Cortex of kidney (tissue), 1 donor: ENCODE measurements at places on chromosomes 5 and 9.

GRCh38 chr5:143143973-143144372, 259.5 kb downstream of the NR3C1 start:
- no peak for DNase-seq

- no peak for DNase-seq
These were observed 300.1 kb downstream of the TMEM167A start for GRCh38 chr5:82777106-82777505.

DNA sequence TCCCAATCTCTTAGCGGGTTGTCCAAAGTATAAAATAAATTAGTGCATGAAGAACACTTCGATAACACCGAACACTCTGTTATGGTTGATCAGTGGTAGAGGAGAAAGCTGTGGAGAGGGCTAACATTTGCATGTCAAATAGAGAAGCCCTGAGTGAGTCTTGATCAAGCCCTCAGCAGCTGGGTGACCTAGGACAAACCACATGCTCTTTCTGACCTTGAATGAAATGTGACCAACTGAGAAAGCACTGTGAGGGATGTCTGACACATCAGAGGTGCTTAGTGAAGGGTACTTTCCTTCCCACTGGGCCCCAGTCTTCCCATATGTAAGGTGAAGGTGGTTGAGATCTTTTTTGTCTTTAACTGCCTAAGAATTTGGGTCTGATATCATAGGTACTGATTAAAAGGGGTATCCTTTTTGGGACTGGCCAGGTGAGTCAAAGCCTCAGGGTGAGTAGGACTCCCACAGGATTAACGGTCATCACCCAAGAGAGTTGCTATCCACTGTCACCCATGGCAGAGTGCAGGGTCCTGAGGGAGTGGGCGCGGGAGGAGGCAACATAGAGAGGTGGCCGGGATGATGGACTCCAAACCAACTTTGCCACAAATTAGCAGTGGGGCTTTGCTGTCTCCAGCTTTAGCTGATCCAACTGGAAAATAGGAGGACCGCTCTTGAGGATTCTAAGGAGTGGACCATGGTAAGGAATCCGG, 53.5 kb downstream of the KIF4B start:
- no peak for DNase-seq

DNA sequence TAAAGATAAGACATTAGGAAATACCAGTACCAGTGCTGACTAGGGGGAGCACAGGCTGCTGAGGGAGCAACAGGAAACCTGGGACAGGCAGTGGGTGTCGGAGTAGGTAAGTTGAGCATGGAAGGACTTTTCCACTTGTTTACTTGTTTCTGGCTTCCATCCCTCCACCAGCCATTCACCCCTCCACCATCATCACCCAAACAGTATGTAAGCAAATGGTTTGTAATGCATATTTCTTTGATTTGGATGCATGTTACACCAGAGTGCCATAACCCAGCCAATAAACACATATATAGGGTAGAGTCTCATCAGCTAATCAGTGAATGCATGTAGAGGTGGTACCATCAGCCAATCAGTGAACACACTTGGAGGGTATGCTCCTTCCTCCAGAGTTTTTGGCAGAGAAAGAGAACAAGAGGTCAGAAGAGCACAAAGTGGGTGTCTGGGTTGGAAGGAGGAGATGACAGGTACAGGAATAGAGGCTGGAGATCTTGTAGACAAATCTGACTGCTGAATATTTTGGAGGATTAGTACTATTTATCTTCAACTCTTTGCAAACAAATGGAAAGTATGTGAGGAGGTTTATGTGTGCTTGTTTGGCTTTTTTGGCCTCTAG, 37.7 kb upstream of the PDE8B start:
- DNase-seq, result no peak

DNA sequence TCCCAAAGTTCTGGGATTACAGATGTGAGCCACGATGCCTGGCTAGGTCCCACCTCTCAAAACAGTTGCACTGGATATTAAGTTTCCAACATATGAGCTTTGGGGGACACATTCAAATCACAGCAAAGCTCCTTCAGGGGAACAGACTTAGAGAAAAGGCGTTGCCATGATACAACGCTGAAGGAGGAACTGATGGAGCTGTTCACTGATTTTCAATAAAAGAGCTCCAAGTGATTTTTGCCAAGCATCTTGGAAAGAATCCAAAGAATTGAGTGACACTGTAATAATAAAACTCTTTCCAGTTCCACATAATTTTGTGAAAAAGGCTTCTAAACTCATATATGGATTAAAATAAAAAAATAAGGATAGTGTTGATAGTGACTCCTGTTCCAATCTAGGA, 72.5 kb downstream of the CSNK1A1 start:
- DNase-seq, result no peak

DNA sequence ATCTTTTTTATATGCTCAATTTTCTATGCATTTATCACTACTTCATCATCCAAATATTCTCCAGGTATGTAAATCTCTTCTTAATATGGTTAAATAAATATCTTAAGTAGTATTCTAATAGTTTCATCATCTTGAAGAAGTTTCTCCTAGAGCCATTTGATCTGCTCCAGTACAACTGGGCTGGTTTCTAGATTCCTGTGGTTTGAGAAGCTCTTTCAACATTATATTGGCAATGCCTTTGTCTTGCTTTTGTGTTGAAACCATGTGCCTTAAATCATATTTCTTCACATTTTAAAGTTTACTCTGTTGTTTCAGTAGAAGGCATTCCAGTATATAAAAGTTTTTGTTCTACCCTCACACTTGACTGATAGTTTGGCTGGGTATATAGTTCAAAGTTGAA, 27.6 kb downstream of the MBLAC2 start:
- no peak for DNase-seq

GRCh38 chr9:125863923-125864322, 116.8 kb downstream of the PBX3 start:
- DNase-seq, result no peak

- no peak for DNase-seq
These were observed 128.6 kb downstream of the ASTN2 start for GRCh38 chr9:117286245-117286644.

DNA sequence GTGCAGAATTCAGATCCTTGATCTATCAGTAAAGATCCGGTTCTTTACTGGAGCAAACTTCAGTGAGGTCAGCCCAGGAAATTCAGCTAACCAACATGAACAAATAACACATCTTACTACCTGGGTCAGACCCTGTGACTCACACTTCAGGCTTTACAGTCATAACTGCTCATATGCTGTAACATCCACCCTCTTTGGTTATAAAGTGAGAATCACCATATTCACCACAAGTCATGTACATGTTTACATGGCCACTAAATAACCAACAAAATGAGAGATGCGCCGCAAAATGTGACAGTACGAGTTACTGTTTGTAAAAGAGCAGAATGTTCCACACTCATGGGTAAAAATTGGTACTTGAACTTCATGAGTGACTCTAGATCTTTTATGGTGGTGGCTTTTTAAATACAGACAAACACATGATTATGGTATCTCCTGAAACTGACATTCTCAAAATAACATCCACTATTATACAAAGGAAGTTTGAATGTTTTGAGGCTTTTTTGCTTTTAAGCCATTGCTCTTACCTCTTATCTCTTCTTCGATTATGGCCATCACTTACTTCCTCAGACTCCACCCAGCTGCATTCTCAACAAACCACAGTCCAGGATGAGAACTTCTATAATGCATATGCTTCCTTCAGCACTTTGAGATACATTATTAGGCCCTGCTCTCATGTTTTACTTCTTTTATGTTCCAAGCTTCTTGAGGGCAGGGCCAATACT, 516.6 kb downstream of the RAB3C start:
- no peak for DNase-seq

DNA sequence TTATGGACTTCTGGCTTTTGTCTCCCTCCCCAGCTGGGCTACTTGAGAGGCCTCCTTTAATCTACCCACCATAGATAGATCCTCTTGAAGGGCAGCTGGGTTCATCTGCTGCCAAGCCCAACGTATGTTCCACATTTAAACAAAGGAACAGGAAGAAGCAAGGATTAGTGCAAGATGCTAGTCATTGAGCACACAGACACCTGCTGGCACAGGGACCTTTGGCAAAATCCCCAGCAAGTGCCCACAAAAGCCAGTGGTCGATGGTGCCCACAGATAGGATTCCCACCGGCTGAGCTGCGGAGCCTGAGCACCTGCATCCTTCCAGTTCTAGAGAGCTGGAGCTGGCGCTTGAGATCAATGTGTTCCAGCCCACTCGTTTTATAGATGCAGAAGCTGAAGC, 57.7 kb upstream of the SHB start:
- no peak for DNase-seq

DNA sequence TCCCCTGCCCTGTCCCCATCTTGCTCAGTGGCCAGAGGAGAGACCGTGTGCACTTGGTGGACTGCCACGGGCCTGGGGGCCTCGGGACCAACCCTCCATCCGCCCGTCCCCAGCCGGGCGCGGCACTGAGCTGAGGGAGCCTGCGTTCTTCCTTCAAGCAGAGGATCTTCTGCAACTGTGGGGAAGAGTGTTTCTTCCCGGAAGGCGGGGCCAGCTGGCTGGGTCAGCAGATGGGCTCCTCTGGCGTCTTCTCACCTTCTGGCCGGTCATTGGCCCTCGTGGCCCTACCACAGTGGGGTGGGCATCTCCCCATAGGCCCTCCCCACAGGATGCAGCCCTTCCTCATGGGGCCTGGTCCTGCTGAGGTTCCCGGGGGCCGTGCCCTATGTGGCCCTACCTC, 17.4 kb downstream of the RXRA start:
- no peak for DNase-seq

DNA sequence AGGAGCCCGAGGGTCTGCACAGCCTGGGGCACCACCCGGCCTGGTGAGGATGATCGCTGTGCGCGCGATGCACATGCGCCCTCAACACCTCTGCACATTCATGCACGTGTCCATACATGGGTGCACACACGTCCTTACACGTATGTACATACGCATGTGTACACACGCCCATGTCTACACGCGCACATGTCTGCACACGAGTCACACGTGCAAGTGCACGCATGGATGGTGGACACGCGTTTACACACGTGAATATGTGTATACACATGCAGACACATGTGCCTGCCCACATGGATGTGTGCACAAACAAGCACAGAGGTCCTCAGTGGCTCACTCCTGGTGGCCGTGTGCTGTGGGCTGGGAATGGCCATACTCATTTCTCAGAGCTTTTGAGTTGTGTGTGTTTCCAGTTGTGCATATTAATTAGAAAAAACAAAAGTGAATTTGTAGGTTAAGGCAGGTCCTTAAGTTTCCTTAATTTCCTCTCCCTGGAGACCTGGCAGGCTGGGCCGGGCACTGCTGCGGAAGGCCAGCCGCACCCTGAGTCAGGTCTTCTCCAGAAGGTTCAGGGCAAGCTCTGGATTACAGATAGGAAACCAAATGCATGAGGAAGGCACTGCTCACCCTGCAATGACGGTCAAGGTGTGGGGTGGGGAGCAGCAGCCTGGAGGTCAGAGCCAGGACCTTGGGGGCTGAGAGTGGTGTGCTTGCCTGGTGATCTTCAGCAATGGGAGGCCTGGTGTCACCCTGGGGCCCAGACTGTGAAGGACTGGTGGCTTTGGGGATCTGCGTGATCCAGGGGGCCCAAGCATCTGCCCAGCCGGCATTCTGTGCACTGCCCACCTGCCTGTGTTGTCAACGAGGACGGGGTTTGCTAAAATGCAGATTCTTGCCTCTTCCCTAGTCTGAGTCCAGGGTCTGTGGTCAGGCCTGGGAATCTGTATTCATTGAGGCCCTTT, 1.3 kb upstream of the RNU6ATAC start:
- no peak for DNase-seq

DNA sequence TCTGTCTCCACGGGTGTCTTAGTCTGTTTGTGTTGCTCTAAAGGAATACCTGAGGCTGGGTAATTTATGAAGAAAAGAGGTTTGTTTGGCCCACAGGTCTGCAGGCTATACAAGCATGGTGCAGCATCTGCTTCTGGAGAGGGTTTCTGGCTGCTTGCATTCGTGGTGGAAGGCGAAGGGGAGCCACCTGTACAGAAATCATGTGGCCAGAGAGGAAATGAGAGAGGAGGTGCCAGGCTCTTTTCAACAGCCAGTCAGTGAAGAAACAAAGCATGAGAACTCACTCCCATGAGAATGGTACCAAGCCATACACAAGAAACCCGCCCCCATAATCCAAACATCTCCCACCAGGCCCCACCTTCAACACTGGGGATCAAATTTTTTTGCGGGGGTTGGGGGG, 53.4 kb downstream of the PFDN1 start:
- no peak for DNase-seq

DNA sequence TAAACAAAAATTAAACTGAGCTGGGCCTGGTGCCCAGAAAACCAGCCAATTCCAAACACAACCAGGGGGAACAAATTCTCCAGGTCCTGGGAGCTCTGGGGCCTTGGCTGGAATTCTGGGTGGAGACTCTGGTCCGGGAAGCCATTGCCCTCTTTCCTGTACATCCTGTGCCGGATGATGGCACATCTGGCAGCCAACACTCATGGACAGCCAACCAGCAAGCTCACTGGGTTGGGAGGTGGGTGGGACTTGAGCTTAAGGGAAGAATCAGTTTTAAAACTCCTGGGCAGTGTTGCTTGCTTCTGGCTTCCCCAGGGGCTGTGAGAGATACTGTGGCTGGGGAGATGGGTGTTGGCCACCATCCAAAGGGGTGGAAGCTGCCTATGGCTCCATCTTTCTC, 56.1 kb downstream of the PCDH1 start:
- no peak for DNase-seq

GRCh38 chr5:107289030-107289714, 381.6 kb downstream of the EFNA5 start:
- DNase-seq, result no peak

GRCh38 chr5:163363389-163363788, 74.0 kb upstream of the CCNG1 start:
- DNase-seq, result no peak

DNA sequence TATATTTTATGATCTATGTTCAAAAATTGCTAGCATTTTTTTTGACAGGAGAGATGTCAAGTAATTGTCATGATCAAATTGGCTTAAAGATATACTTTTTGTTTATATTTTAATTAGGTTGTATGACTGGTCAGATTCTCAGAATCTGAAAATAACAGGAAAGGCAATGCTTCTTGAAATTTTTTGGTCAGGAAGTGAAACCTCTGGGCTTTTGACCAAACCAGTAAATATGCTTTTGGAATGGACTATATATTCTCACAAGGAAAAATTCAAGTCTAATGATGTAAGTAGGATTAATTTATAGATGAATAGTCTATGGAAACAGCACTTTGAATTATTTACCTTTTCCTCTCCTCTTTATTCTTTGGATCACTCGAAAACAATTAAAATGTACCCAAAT, 52.3 kb downstream of the SLF1 start:
- no peak for DNase-seq

DNA sequence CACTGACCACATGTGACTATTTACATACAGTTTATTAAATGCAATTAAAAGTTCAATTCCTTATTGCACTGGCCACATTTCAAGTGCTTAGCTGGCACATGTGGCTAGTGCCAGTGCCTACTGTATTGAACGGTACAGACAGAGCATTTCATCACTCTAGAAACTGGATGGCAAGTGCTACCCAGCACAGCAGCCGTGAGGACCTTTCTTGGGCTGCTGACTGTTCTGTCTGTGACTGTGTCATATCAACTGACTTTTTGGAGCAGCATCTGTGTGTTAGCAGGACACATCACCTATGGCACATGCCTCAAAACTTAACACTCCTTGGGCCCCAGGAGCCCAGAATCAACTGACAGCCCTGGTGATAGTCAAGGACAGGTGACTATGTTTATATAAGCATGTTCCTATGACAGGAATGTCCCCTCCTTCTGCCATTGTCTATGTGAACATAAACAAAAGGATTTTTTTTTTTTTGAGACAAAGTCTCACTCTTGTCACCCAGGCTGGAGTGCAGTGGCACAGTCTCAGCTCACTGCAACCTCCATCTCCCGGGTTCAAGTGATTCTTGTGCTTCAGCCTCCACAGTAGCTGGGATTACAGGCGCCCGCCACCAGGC, 8.9 kb downstream of the IRF1 start:
- no peak for DNase-seq

- no peak for DNase-seq
These were observed 206.0 kb downstream of the PCSK1 start for GRCh38 chr5:96226941-96227552.
